Activated T-helper 1 cell treated with anti-CD3 and anti-CD28 coated beads, Interleukin-12 subunit alpha, Interleukin-12 subunit beta, Interleukin-2, Interleukin-4 antibody, amounts not matched to agents 30 ng/mL and 10 ng/mL and 1 ng/mL, durations not matched to agents 14 hours and 24 hours and 36 hours (primary cell): ENCODE measurements at places on chromosomes 11 and 22.

DNA sequence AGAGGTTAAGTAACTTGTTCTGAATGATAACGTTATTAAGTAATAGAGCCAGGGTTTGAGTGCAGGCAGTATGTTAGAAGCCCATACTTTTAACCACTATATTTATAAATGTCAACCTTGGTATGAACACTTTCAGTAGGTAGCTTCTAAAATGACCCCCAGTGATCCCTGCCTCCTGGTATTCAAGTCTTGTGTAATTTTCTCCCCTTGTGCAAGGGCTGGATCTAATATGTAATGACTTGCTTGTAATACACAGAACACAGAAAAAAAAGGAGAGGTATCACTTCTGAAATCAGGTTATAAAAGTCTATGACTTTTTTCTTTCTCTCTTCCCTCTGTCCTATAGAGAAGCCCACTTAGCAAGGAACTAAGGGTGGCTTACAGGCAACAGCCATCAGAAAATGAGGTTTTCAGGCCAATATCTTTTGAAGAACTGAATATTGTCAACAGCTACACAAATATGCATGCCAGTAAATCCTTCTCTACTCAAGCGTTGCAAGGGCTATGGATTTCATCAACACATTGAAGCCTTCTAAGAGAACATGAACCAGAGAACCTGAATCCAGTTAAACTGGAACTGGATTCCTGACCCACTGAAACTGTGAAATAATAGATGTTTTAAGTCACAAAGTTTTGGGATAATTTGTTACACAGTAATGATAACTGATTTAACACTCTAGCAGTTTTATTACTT lies 712.3 kb downstream of the METTL15 start:
- no peak for DNase-seq

DNA sequence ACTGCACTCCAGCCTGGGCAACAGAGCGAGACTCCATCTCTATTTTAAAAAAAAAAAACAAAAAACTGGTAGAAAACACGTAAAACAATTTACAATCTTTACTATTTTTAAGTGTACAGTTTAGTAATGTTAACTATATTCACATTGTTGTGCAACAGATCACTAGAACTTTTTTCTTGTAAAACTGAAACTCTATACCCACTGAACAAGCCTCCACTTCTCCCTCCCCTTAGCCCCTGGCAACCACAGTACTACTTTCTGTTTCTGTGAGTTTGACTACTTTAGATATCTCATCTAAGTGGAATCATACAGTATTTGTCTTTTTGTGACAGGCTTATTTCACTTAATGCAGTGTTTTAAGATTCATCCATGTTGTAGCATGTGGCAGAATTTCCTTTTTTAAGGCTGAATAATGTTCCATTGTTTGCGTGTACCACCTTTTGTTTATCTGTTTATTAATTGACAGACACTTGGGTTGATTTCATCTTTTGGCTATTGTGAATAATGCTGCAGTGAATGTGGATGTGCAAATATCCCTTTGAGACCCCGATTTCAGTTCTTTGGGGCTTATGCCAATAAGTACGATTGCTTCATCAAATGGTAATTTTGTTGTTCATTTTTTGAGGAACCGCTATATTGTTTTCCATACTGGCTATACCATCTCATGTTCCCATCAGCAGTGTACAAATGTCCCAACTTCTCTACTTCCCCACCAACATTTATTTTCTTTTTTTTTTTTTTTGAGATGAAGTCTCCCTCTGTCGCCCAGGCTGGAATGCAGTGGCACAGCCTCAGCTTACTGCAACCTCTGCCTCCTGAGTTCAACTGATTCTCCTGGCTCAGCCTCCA lies 11.0 kb downstream of the DDB2 start:
- no peak for DNase-seq

DNA sequence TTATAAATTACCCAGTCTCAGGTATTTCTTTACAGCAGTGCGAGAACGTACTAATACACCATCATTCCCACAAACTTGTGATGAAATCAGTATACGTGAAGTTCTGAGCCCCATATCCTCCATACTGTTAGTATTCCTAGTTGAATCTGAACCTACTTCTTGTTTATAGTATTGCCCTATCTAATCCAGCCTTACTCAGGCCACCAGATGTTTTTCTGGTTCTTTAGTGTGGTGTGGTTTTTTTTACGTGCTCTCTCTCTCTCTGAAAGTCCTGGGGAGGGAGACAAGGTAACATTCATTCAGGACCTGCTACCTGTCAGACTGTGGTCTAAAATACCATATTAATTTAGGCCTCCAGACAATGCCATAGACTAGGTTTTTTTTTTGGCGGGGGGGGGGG lies 47.6 kb upstream of the TEAD1 start:
- no peak for DNase-seq

DNA sequence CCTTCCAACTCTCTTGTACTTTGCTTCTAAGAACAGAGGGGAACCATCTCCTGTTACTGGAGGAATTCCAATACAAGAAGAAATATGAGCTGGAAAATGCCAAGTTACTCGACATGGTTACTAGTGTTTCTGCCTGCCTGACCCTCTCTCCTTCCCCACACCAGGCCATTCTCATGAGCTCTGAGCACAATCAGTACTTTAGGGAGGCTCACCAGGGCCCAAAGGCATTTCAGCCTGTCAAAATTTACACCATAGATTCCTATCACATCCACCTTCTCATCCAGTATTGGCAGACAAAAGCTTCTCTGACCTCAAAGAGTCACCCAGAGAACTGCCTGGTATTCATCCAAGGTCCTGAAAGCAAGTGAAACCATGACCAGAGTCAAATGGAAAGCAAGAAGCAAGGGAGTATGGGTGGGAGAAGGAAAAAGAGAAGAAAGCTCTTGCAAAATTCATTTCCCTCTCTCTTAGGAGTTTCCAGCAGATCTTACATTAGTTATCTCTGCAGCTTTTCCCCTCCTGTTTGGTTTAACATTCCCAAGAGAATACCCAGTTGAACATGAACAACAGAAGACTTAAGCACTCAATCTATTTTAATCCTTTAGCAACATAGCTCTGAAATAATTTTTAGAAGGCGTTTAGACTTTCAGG lies 58.7 kb upstream of the NCAM1 start:
- DNase-seq = no peak

GRCh38 chr11:115705200-115705599 lies 201.0 kb upstream of the CADM1 start:
- DNase-seq = no peak
